ENCODE measurements at places on chromosomes 1 and 21.

- no peak for DNase-seq
Measured at GRCh38 chr21:25281134-25281533, 326.1 kb downstream of the MRPL39 start.

DNA sequence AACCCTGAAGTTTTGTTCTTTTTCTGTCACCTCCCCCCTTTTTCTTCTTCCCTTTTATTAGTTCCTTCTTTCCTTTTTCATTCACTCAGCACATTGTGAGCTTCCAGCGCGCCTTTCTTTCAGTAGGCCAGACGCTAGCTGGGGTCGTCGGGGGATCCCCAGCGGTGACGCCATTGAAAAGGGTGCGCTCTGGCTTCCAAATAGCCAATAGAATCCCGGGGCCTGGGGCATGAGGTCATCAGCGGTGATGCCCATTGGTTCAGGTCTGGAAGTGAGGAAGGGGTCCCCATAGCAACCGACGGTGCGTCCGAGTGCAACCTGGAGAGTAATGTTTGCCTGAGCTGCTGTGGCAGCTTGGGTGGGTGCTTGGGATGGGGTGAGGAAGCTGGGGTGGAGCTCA lies 6.9 kb upstream of the EFNA3 start:
- DNase-seq: no peak

DNA sequence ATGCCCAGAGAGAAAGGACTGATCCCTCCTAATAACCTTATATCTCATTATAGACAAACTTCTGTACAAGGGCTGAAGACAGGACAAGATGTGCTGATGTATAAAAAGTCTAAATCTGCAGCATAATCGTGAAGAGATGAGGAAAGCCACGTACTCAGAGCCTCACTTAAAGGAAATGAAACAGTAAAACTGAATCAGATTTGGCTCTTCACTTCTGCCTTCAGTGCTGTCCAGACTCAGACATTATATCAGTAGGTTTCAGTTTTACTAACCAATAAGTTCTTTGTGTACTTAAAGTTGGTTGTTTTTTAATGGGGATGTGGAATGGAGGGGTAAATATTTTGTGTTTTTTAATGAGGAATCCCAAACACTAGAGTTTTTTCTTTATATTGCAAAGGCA lies 45.3 kb upstream of the RGS1 start:
- DNase-seq: peak; percentile 32

- DNase-seq: no peak
Measured at GRCh38 chr1:161907265-161907664, 116.4 kb downstream of the OLFML2B start.

- peak; percentile 12 for DNase-seq
Measured at GRCh38 chr1:6743189-6744101, 41.8 kb upstream of the CAMTA1 start.

- DNase-seq: no peak
Measured at GRCh38 chr1:153790313-153790965, 15.2 kb downstream of the SLC27A3 start.

GRCh38 chr1:30911059-30911954 lies 2.7 kb upstream of the SDC3 start:
- DNase-seq: peak; percentile 33

DNA sequence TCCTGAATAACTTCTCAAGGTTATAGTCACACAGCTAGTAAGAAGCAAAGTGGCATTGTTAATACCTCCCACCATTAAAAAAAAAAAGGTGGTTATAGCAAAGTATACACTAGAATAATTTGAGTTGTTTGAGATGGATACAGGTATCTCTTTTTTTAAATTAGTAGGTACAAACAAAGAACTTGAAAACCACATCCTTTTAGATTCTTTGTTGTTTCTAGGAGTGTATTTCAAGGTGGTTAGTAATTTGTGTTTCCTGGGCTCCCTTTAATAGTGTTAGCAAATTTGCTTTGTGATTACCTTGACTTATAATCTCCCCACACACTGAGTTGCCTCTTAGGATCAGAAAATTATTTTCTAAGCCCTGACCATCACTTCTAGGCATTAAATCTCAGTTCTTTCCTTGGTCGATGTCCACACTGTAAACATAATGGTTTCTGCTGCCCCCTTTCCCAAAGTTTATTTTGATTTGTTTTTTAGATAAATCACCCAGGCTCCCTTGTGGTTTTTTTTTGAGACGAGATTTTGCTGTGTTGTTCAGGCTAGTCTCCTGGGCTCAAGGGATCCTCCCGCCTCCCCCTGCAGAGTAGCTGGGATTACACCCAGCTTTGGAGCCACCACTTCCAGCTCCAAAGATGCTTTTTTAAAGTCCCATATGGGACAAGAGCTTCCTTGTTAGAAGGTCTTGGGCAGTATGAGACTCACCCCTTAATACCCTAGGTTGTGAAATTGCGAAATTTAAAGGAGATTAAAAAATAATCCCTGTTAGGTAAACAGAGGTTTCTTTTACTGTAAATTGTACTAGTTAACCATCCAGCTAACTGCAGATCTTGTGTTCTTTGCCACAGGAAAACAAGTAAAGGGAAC lies 6.2 kb downstream of the AKIRIN1 start:
- no peak for DNase-seq

DNA sequence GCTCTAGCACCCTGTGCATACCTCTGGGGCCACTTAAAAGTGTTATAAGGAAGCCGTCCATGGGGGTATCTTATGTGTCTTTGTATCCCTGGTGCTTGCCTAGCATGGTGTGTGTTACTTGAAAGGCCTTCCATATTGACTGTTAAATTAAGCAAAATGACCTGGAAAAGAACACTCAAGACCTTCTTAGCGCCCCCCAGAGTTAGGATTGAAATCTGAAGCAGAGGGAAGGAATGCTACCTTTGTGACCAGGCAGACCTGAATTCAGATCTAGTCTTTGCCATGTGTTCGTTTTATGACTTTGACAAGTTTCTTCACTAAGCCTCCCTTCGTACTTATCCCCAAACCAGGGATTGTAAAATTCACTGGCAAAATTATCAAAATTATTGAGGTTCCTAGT lies 59.9 kb downstream of the SLC22A15 start:
- DNase-seq: no peak

GRCh38 chr21:35291973-35292627 lies 243.0 kb upstream of the RUNX1 start:
- peak; percentile 1 for DNase-seq

GRCh38 chr1:11796036-11796828 lies 9.5 kb downstream of the MTHFR start:
- DNase-seq: no peak

DNA sequence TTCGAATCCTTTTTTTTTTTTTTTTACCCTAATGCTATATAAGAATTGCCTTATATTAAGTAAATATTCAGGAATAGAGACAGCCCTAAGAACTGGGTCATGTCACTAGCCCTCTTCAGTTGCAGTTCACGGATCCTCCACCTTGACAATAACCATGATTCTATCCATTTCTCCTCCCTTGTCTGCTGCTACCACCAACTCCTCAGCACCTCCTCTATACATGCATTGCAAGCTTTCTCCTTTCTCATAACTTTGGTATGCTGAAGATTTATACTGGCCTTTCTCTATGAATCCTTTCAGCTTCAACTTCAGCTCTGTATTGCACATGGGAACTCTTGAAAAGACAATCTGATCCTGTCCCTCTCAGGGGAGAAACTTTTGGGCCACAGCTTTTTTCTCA lies 14.3 kb upstream of the DR1 start:
- DNase-seq: no peak

- no peak for DNase-seq
Measured at GRCh38 chr1:36397083-36397377, 678 bp downstream of the LSM10 start.

DNA sequence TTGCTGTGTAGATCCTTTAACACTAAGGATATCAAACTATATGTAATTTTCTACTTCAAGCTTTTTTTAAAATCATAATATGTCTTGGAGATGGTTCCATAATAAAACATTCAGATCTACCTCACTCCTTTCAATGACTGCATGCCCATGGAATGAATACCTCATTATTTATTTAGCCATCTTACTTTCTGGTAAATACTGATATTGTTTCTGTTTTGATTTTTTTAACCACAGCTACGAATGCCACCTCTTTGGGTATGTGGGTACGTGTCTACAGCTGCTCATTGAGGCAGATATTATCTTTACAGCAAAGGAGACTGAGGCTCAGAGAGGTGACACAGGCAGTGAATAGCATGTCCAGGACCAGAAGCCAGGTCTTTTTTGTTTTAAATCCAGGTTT lies 215.7 kb downstream of the ST6GALNAC3 start:
- no peak for DNase-seq

DNA sequence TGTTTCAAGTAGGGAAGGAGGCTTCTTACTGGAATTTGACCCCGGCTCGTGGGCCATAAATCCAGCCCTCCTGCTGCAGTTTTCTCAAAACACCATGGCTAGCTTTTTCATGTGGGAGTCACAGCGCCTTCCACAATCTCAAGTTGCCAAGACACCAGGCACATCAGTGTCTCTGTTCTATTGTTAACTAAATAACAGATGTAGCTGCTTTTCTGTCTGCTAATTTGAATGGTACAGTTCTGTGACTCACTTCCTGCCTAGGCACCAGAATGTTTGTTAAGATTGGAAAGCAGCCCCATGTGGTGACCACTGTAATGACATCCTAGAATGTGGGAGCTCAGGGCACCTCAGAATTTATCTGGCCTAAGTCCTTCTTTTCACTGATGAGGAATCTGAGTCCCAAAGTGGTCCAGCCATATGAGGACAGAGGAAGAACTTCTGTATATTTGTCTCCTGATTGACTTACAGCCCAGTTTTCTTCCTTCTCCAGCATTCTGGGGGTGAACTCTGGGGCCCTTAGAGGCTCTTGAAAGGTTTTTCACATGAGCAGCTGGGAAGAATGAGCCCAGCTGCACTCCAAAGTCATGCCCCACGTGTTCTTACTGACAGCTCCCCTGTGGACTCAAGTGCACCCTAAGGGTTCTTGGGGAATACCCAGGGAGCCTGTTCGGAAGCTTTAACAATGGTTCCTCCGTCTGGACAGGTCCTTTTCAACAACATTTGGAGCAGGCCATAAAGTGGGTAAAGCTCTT lies 27.5 kb downstream of the TRIM45 start:
- DNase-seq: no peak

DNA sequence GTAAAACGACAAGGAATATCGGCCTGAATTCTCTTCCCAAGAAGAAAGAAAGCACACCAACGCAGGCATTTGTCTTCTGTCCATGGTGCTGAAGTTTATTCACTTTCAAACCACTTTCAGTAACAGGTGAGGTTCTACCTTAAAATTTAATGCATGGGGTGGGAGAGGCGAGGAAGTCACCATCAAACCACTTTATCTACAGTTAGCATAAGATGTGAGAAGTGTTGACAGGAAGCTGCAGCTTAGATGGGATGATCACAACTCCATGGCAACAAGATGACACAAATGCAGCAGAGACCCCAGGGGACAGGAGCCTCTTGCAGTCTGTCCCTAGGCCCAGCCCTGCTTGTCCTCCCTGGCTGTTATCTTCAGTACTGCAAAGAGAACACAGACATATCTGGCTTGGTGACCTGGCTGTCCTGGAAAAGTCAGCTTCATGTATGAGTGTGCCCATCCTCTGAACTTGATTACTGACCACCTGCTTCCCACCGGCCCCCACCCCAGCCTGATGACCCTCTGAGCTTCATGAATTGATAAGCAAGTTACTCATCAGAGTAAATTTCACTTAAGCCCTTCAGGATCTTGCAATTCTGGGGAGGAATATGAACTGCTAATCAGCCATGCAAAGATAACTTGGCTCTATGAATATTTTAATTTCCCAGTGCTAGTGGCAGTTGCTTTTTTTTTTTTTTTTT lies 1.8 kb downstream of the NPPA start:
- DNase-seq: no peak

Data from naive B cell (primary cell).